Activated T-helper 17 cell treated with anti-CD3 and anti-CD28 coated beads, Interleukin-2, amount 50 U/mL, for 72 hours (primary cell): ENCODE measurements at places on chromosomes 11 and 22. TPM values are rescaled to one million over a fixed set of nuclear protein-coding genes. Genes with fewer than 3 reads are reported as not detected.

GRCh38 chr11:69382131-69383128 is 88.5 kb downstream of the MYEOV start:
- peak; percentile 74 for ATAC-seq

GRCh38 chr11:8320076-8320475 is 56.4 kb upstream of the LMO1 start:
- no peak for ATAC-seq

DNA sequence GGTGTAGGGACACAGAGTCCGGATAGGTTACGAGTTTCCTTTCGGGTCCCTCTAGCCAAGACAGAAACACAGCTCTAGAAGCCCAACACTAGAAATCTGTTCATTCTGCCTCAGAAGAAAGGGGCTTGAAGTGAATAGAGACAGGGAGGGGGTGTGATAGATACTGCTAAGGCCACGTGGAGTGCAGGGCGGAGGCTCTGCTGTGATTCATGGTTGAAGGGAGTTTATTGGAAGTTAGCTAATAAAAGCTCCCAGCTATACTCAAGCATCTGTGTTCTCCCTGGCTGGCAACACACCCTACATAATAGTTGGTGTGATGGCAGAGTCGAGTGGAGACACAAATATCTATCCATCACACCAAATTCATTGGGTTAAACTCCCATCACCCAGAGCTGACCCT is 337.4 kb downstream of the CADM1 start:
- no peak for ATAC-seq

DNA sequence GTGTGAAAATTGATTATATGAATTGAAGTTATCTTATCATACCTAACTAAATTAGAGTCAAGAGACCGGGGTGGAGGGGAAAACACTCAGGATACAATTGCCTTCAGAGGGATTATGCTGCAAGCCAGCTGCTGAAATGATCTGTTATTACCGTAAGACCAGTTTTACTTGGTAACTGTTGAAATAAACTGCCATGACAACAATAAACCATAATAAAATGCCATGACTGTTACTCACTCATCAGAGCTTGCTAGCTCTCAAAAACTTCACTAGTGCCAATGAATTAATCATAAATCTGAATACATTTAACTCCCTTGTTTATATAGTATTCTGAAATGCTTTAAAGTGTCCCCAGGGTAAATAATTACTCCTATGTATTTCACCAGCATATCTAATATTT is 68.2 kb downstream of the CASP12 start:
- no peak for ATAC-seq

DNA sequence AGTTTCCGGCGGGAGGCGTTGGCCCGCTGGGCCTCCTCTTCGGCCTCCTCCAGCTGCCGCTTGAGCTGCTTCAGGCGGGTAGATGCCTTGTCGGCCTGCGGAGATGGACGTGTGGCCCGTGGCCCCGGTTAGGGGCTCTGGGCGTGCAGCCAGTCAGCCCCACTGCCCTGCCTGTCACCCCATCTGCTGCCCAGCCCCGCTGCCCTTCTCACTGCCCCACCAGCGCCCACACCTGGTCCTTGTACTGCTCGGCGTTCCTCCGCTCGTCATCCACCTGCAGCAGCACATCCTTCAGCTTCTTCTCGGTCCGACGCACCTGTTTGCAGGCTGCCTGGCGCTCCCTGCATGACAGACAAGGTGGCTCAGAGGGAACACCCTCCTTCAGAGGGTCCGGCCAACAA is 31.2 kb downstream of the APOL1 start:
- ATAC-seq, result no peak

Gene PHOX2A
- not detected for total RNA-seq

Gene RTN4RL2
- total RNA-seq, result 0.82 TPM

Gene MYOD1
- total RNA-seq, result not detected

Gene ME3
- total RNA-seq, result 1.5 TPM

Gene OR5T3
- not detected for total RNA-seq

Gene APOL6
- total RNA-seq, result 38.7 TPM
